Eye (tissue), 1 donor: ENCODE measurements at places on chromosomes 12 and 14.

DNA sequence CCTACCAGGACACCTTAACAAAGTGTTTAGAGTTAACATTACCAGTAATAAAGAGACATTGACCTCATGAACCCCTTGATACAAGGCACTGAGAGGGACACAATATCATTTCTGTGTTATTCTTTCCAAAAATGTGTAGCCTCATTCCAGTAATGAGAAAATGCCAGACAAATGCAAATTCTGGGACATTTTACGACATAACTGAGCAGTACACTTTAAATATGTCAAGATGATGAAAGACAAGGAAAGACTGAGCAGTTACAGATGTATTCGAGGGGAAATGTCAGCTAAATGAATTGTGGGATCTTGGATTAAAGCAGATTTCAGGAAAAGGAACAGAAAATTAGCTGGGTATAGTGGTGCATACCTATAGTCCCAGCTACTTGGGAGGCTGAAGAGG is 255.6 kb downstream of the ERC1 start:
- no peak for DNase-seq

- peak; percentile 23 for DNase-seq
Measured at GRCh38 chr12:45336331-45336730, 120.4 kb downstream of the ANO6 start.

GRCh38 chr14:101082036-101082435 is 178.5 kb upstream of the RTL1 start:
- no peak for DNase-seq

GRCh38 chr12:60176891-60177290 is 581.1 kb downstream of the SLC16A7 start:
- no peak for DNase-seq

- DNase-seq, result peak; percentile 45
Measured at GRCh38 chr12:65631621-65632111, 192.6 kb upstream of the HMGA2 start.

DNA sequence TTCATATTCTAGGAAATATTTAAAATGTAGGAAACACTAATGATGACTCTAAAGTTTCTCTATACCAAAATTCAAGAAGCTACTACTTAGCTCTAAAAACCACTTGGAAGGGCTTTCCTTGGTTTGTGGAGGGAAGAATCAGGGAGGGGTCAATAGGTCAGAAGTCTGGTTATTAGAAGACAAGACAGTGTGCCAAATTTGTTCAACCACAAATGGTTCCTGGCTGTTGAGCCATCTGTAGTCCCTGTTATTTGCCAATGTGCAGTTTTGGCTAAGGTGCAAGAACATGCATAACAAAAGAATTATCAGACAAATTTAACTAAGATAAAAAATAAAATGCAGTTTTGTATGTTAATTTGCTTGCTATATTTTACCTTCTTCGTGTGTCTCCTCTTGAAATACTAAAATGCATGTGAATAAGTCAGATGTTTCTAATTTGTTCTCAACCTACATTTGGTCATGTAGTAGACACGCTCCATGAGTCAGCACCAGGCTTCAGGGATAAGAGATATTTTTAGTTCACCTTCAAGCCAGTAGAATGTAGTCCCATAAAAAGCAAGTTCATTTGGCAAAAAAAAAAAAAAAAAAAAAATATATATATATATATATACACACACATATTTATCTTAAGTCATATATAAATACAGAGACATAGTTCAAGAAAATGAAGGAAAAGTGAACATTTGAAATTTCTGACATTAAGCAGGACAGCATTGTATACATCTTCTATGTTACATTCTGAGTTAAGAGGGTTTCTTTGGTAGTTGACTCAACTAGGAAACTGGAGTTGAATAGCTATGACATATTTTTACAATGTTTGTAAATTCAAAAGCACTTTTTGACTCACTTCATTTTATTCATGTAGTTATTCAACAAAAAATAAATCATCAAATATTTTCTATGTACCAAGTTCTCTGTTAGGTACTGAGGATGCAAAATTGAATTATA is 123.3 kb downstream of the KCNC2 start:
- DNase-seq, result no peak

- DNase-seq, result no peak
Measured at GRCh38 chr12:114381177-114381576, 24.8 kb downstream of the TBX5 start.
